ENCODE measurements at places on chromosomes 13 and 19. TPM values are rescaled to one million over a fixed set of nuclear protein-coding genes. Genes with fewer than 3 reads are reported as not detected.

DNA sequence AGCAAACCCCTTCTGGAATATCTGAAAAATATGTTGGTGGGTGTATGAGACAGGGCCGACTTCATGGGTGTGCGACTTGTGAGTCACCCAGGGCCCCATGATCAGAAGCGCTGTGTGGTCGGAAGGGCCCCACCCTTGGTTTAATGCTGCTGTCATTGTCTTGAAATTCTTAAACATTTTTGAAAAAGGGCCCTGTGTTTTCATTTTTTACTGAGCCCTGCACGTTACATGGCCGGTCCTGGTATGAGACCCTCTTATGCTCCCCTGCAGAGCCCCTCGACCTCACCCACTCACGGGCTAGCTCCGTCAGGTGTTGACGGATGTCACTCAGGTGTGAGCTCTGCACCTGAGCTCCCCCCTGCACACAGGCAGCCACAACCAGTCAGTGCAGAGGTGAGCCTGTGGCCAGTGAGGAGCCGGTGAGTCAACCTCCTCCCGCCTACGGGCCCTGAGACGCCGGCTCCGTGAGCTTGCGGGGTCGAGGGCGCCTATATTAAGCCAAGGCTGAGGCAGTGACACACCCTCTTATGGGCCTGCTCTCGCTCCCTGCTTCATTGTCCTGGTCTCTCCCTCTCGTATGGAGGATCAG lies 27.7 kb downstream of the GADD45B start:
- H3K4me1 ChIP-seq = peaks cover 6% of the 10 kb centered on the region
- H3K27me3 ChIP-seq = no peaks in the 10 kb centered on the region
- no peaks in the 10 kb centered on the region for H3K36me3 ChIP-seq
- H3K4me3 ChIP-seq = no peak overlapping the region
- DNase-seq = no peak
- no peak overlapping the region for H3K27ac ChIP-seq

CEACAM16 gene
- 0.57 TPM for polyA plus RNA-seq

CCNA1 gene
- polyA plus RNA-seq = 0.19 TPM

GRCh38 chr13:114097212-114097892 lies 35.1 kb downstream of the RASA3 start:
- no peak overlapping the region for H3K4me3 ChIP-seq
- H3K27ac ChIP-seq = no peak overlapping the region
- no peak for DNase-seq

MEIOSIN gene
- not detected for polyA plus RNA-seq

DNA sequence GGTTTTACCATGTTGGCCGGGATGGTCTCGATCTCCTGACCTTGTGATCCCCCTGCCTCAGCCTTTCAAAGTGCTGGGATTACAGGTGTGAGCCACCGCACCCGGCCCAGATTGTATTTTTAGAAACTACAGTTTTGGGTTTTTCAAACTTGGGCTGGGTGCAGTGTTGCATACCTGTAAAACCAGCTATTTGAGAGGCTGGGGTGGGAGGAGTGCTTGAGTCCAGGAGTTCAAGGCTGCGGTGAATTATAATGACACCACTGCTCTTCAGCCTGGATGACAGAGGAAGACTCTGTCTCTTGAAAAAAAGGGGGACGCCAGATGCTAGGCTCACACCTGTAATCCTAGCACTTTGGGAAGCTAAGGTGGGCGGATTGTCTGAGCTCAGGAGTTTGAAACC lies 4.2 kb downstream of the CHAF1A start:
- no peaks in the 10 kb centered on the region for H3K36me3 ChIP-seq
- H3K27ac ChIP-seq = no peak overlapping the region
- no peak overlapping the region for H3K4me3 ChIP-seq
- no peak for DNase-seq
- H3K27me3 ChIP-seq = no peaks in the 10 kb centered on the region
- peaks cover 8% of the 10 kb centered on the region for H3K4me1 ChIP-seq

- H3K36me3 ChIP-seq = no peaks in the 10 kb centered on the region
- no peak for DNase-seq
- H3K4me1 ChIP-seq = peaks cover 5% of the 10 kb centered on the region
- no peak overlapping the region for H3K27ac ChIP-seq
- H3K27me3 ChIP-seq = no peaks in the 10 kb centered on the region
Measured at GRCh38 chr13:28529836-28530235, 34.9 kb upstream of the FLT1 start.

DNA sequence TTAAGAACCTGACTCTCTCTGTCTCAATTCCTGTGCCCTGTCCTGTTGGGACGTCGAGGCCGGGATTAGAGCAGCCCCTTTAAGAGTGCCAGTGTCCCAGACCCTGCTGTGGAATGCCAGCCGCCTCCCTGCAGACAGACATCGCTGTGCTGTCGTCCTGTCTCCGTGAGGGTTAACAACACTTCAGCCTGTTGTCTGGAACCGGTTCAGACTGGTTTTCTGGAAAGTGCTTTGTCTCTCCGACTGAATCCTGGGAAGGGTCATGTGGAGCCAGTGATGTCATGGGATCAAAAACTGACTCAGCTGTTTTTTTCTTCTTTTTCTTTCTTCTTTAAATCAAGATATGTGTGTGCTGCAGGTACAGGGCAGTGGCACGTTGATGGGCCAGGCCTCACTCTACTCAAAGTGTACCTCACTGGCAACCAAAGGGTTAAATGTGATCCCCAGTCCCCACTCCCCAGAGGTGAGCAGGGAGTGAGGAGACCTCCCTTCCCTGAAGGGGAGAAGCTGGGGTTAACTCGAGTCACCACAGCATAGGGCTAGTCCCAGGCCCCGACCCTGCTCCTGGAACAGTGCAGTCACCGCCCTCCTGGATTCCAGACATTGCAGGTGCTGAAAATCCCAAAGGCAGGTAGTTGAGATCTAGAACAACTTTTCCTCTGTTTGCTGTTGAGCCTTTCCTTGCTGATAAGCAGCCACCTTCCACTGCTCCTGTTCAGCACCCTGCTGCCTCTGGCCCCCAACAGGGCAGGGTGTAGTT lies 50.8 kb downstream of the TSSK6 start:
- H3K4me1 ChIP-seq = peaks cover 35% of the 10 kb centered on the region
- H3K27me3 ChIP-seq = no peaks in the 10 kb centered on the region
- peak overlapping the region; percentile 88 for H3K27ac ChIP-seq
- peak; percentile 59 for DNase-seq
- H3K4me3 ChIP-seq = peak overlapping the region; percentile 9

- H3K4me3 ChIP-seq = no peak overlapping the region
- H3K27ac ChIP-seq = no peak overlapping the region
- DNase-seq = no peak
- H3K36me3 ChIP-seq = no peaks in the 10 kb centered on the region
- no peaks in the 10 kb centered on the region for H3K27me3 ChIP-seq
- H3K4me1 ChIP-seq = no peaks in the 10 kb centered on the region
Measured at GRCh38 chr19:43768273-43769050, 12.3 kb downstream of the KCNN4 start.

DNA sequence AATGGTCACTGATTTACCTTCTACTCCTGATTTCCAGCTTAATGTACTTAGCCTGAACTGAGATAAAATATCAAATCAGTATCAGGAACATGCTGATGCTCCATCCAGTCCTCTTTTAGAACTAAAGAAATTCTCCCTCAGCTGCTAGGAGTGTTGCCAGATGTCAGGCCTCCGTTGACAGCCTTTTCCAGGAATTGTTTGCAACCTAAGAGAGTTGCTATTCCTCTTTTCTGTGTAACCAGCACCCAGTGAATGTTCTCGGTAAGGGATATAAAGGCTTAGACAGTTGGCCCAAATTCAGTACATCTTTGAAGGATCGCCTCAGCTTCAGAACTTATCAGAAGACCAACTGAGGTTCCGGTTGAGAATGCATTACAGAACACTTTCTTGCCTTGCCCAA lies 559.0 kb downstream of the PCDH17 start:
- DNase-seq = no peak
- H3K4me3 ChIP-seq = no peak overlapping the region
- no peak overlapping the region for H3K27ac ChIP-seq
- H3K36me3 ChIP-seq = no peaks in the 10 kb centered on the region
- H3K4me1 ChIP-seq = no peaks in the 10 kb centered on the region

GRCh38 chr13:97474349-97474980 lies 40.5 kb downstream of the RAP2A start:
- H3K4me3 ChIP-seq = no peak overlapping the region
- DNase-seq = no peak
- H3K27ac ChIP-seq = no peak overlapping the region
- H3K36me3 ChIP-seq = no peaks in the 10 kb centered on the region
- no peaks in the 10 kb centered on the region for H3K4me1 ChIP-seq

GRCh38 chr13:30796631-30797601 lies 61.6 kb downstream of the ALOX5AP start:
- H3K4me1 ChIP-seq = no peaks in the 10 kb centered on the region
- no peak overlapping the region for H3K27ac ChIP-seq
- H3K4me3 ChIP-seq = peak overlapping the region; percentile 13
- H3K27me3 ChIP-seq = no peaks in the 10 kb centered on the region

GRCh38 chr13:84962849-84963248 lies 836.4 kb downstream of the SLITRK6 start:
- no peaks in the 10 kb centered on the region for H3K27me3 ChIP-seq
- no peak for DNase-seq
- H3K27ac ChIP-seq = no peak overlapping the region
- no peak overlapping the region for H3K4me3 ChIP-seq
- H3K36me3 ChIP-seq = no peaks in the 10 kb centered on the region

KCTD4 gene
- polyA plus RNA-seq = 0.28 TPM

- peaks cover 10% of the 10 kb centered on the region for H3K4me1 ChIP-seq
- DNase-seq = peak; percentile 88
- no peak overlapping the region for H3K4me3 ChIP-seq
Measured at GRCh38 chr19:18596752-18597157, 8.2 kb downstream of the REX1BD start.

- H3K27ac ChIP-seq = peak overlapping the region; percentile 74
- no peaks in the 10 kb centered on the region for H3K27me3 ChIP-seq
- peak overlapping the region; percentile 95 for H3K4me3 ChIP-seq
Measured at GRCh38 chr19:39444598-39445195, 685 bp upstream of the SUPT5H start.

KIR2DL3 gene
- not detected for polyA plus RNA-seq

- no peak overlapping the region for H3K4me3 ChIP-seq
- H3K27me3 ChIP-seq = no peaks in the 10 kb centered on the region
- no peaks in the 10 kb centered on the region for H3K36me3 ChIP-seq
- no peak for DNase-seq
- no peaks in the 10 kb centered on the region for H3K4me1 ChIP-seq
Measured at GRCh38 chr13:42707586-42707985, 73.8 kb upstream of the FAM216B start.

DNA sequence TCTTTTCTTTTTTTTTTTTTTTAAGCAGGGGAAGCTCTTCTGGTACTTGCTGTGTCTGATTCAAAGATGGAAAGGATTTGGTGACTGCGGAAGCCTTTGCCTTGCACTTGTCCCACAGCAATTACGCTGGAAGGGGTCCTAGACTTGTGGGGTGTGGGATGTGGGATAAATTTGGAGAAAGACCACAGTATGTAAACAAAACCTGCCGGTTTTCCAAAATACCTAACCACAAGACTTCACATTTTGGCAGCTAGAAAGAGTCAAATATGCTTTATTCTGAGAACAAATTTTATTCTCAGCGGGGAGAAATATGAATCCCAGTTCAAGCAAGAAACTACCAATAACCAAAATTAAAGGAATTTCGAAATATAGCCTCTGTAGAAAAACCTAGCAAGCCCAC lies 176.5 kb downstream of the SPRY2 start:
- no peak for DNase-seq
- H3K4me1 ChIP-seq = no peaks in the 10 kb centered on the region
- H3K36me3 ChIP-seq = no peaks in the 10 kb centered on the region
- H3K4me3 ChIP-seq = no peak overlapping the region

NRTN gene
- polyA plus RNA-seq = 5.0 TPM

RYR1 gene
- polyA plus RNA-seq = 1.4 TPM

DNA sequence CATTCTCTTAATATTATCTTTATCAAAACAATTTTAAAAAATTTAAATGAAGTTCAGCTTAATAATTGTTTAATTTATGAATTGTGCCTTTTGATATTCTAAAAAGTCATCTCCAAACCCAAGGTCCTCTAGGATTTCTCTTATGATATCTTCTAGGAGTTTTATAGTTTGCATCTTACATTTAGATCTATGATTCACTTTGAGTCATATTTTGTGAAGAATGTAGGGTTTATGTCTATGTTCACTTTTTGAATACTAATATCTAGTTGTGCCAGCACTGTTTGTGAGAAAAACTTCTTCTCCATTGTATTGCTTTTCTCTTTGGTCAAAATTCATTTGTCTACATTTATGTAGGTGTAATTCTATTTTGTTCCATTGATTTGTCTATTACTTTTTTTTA lies 1068.4 kb upstream of the SPRY2 start:
- peaks cover 7% of the 10 kb centered on the region for H3K4me1 ChIP-seq
- H3K27ac ChIP-seq = no peak overlapping the region
- no peaks in the 10 kb centered on the region for H3K27me3 ChIP-seq
- H3K4me3 ChIP-seq = no peak overlapping the region
- no peak for DNase-seq
- no peaks in the 10 kb centered on the region for H3K36me3 ChIP-seq

SMIM44 gene
- polyA plus RNA-seq = 0.92 TPM

DNA sequence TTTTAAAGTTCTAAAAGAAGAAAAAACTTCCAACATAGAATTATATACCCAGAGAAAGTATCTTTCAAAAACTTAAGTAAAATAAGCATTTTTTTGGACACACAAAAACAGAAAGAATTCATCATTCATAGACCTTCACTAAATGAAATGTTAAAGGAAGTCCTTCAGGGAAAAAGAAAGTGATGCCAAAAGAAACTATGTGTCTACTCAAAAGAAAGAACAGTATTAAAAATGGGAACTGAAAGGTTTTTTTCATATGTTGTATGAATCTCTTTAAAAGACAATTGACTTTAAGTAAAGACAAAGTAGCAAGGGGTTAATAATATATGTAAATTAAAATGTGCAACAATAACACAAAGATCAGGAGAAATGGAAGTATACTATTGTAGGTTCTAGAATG lies 96.5 kb downstream of the DHRS12 start:
- no peaks in the 10 kb centered on the region for H3K36me3 ChIP-seq
- H3K27me3 ChIP-seq = no peaks in the 10 kb centered on the region
- DNase-seq = no peak
- H3K4me3 ChIP-seq = no peak overlapping the region
- no peak overlapping the region for H3K27ac ChIP-seq

DNA sequence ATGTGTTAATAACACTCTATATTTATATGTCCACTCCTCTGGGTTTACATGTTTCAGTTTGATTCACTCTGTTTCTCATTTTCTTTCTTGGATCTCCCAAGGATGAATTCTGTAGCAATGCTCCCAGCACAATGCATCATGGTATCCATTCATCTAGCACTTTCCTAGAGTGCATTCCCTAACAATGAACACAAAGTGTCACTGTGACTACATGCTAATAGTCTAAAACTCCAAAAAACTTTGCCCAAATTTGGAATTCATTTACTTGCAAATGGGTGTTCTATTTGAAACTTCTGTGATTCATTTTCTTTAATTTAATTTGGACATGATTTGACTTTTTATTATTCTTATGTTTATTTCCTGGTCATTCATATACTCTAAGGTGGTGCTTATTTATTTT lies 286.3 kb downstream of the POU4F1 start:
- no peak overlapping the region for H3K27ac ChIP-seq
- H3K27me3 ChIP-seq = no peaks in the 10 kb centered on the region
- no peak for DNase-seq

Measured in pancreas (tissue), 10 donors.